ENCODE measurements at places on chromosomes 4 and X. TPM values are rescaled to one million over a fixed set of nuclear protein-coding genes. Genes with fewer than 3 reads are reported as not detected.

The KIF4A gene
- total RNA-seq: 58.5 TPM

The PACRGL gene
- total RNA-seq: 26.9 TPM

The NALF2 gene
- 5.7 TPM for total RNA-seq

The MAGEB16 gene
- total RNA-seq: not detected

Measured in neural crest cell (in vitro differentiated cells).